ENCODE measurements at places on chromosomes 6 and 20.
A peak's percentile ranks its signal among the peaks of the same experiment; 100 is the strongest.

GRCh38 chr6:20577173-20577688 is 43.0 kb downstream of the CDKAL1 start:
- H3K4me3 ChIP-seq = no peak overlapping the region
- H3K4me1 ChIP-seq = no peaks in the 10 kb centered on the region
- H3K27me3 ChIP-seq = no peaks in the 10 kb centered on the region
- DNase-seq = no peak
- H3K36me3 ChIP-seq = peaks cover 10% of the 10 kb centered on the region

DNA sequence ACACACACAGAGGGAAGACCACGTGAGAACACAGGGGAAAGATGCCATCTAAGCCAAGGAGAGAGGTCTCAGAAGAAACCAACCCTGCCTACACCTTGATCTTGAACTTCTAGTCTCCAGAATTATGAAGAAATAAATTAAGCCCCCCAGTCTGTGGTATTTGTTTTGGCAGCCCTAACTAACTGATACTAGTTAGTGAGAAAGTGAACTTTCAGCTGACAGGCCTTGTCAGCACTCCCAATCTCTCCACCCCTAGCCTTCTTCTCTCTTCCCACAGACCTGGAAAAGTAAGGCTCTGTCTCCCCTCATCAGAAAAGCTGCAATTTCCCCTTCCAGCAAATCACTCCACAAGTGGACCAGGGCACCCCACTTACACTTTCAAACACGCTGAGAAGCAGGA is 108.6 kb upstream of the CDYL start:
- H3K4me1 ChIP-seq = no peaks in the 10 kb centered on the region
- H3K27me3 ChIP-seq = peaks cover 9% of the 10 kb centered on the region
- H3K27ac ChIP-seq = no peak overlapping the region
- H3K36me3 ChIP-seq = no peaks in the 10 kb centered on the region

DNA sequence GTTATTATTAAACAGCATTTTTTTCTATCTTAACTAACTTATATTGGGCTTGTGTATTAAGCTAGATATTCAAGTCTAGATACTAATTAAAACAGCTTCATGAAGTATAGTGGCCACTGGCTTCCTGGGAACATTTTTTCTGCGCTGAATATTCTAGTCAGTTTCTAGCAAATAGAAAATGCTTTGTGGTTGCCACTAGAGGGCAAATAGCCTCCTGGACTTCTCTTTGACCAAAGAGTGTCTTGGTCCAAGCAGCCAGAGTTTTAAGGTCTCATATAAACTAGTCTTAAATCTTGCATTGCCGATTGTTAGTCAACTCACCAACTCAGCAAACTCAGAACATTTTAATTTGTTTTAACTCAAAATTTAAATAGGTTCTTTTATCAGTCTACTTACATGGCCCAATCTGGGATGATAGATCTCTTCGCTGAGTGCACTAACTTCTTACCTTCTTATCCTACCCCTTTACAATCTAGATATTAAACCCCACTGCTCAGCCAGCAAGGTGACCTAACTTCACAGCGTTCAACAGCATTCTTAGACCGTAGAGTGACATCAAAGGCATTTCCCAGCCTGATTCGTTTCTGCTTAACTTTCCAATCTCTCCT is 24.6 kb upstream of the ID4 start:
- no peak for DNase-seq
- H3K4me1 ChIP-seq = no peaks in the 10 kb centered on the region
- H3K36me3 ChIP-seq = no peaks in the 10 kb centered on the region
- peaks cover 22% of the 10 kb centered on the region for H3K27me3 ChIP-seq

DNA sequence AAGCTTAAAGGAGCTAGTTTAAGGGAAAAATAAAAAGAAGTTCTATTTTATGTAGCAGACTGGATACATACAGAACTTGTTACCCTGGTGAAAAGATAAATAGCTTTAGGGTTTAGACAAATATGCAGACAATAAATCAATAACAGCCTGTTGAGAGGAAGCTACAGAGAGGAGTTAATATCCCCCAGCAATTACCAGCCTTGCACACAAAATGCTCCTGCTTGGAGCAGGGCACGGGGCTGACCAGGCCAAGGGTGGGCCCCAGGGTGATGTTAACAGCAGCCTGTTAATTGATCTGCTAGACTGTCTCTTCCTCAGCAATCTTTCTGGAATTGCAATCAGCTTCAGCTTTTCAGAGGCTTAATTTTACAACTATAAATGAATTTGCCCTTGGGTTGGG is 125.1 kb upstream of the SOX4 start:
- no peaks in the 10 kb centered on the region for H3K4me1 ChIP-seq
- no peaks in the 10 kb centered on the region for H3K36me3 ChIP-seq
- peaks cover 15% of the 10 kb centered on the region for H3K27me3 ChIP-seq
- no peak overlapping the region for H3K4me3 ChIP-seq
- no peak overlapping the region for H3K27ac ChIP-seq

GRCh38 chr6:64146876-64147275 is 511.3 kb downstream of the PHF3 start:
- H3K36me3 ChIP-seq = peaks cover 9% of the 10 kb centered on the region
- H3K27me3 ChIP-seq = no peaks in the 10 kb centered on the region

DNA sequence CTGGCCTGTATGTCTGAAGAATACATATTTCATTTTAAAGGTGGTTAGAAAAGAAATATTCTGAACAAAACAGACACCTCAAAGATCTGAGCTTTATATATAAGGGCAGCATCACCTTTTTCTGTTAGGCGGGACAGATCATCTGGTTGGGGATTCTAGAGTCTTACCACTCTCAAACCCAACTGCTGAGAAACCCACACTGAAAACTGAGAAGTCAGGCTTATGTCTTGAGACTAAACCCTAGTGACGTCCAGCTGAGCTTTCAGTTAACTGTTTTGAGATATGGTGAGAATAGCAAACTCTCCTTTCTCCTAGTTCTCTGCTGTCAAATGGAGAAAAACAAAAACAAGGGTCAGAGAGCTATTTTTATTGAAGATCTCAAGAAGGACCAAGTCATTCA is 63.7 kb upstream of the CCN6 start:
- peak overlapping the region; percentile 82 for H3K27ac ChIP-seq
- no peaks in the 10 kb centered on the region for H3K36me3 ChIP-seq
- no peaks in the 10 kb centered on the region for H3K27me3 ChIP-seq
- DNase-seq = peak; percentile 78
- H3K4me1 ChIP-seq = peaks cover 78% of the 10 kb centered on the region

DNA sequence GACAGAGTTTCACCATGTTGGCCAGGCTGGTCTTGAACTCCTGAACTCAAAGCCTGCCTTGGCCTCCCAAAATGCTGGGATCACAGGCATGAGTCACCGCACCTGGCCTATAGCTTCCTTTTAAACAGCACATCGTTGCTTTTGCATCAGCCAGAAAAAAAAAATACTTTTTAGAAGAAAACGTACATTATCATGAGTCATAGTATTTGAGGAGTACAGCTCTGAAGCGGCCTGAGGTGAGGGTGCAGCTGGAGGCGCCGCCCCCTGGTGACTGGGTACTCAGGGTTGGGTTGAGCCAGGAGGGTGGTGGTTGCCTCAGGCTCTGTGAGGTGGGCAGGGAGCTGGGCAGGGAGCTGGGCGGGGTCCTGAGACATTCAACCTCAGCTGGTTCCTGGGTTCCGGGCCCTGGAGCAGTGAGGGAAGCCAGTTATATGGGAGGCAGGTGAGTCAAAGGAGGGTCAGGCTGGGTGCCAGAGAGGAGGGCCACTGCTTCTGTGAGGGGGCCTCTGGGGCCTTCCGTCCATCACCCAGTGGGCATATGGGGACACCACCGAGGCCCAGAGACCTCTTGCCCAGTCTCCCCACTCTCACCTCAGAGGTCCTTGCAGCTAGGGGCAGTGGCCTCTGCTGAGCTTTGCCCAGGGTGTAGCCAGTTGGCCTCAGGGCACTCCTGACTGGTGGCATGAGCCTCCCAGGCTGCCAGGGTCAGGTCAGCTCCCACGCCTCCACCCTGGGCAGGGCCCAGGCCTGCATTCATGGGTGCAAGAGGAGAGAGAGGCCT is 11.7 kb upstream of the ID1 start:
- no peak for DNase-seq
- H3K4me3 ChIP-seq = no peak overlapping the region
- H3K4me1 ChIP-seq = peaks cover 6% of the 10 kb centered on the region
- peaks cover 2% of the 10 kb centered on the region for H3K36me3 ChIP-seq

- no peaks in the 10 kb centered on the region for H3K27me3 ChIP-seq
- H3K4me1 ChIP-seq = no peaks in the 10 kb centered on the region
- no peak for DNase-seq
- no peak overlapping the region for H3K4me3 ChIP-seq
- H3K27ac ChIP-seq = no peak overlapping the region
These were observed 129.1 kb downstream of the DST start for GRCh38 chr6:56513631-56514030.

- H3K4me1 ChIP-seq = peaks cover 5% of the 10 kb centered on the region
- no peak for DNase-seq
- H3K36me3 ChIP-seq = peaks cover 15% of the 10 kb centered on the region
- no peak overlapping the region for H3K27ac ChIP-seq
- peak overlapping the region; percentile 0 for H3K4me3 ChIP-seq
These were observed 384.6 kb downstream of the CDKAL1 start for GRCh38 chr6:20918868-20919267.

DNA sequence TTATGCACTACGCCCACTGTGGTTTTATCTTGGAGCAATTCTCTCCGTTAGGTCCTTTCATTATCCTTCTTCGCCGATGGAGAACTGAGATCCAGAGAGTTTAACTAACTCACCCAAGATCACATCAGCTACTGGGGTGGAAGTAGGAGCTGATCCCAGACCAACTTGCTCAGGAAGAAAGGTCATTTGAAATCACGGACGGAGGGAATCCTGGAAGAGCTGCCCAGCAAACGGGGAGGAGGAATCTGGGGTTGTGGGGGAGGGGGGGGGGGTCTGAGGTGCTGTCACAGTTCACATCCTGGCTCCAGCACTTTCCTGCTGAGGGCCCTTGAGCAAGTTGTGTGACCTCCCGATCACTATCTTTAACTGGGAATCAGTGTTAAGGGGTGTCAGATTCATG is 62.0 kb downstream of the NPEPL1 start:
- no peaks in the 10 kb centered on the region for H3K4me1 ChIP-seq
- no peak overlapping the region for H3K27ac ChIP-seq
- H3K4me3 ChIP-seq = no peak overlapping the region
- peaks cover 20% of the 10 kb centered on the region for H3K27me3 ChIP-seq

DNA sequence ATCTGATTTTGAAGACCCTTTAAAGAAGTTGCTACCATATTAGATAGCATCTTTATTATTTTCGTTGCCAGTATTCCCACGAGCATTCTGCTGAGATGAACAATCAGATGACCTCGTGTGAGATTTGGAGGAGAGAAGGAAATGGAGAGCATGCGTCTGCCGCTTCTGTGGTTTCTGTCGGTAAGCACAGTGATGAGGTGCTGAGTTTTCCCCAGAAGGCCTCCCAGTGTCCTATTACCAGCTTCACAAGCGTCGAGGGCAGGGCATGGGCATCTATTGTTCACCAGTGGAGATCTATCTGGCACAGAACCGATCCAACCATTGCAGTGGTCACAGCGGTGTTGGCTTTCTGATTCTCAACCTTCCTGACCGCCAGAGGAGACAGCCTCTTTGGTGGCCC is 29.4 kb downstream of the TRAF3IP2 start:
- H3K4me3 ChIP-seq = no peak overlapping the region
- H3K27ac ChIP-seq = peak overlapping the region; percentile 68
- DNase-seq = no peak
- no peaks in the 10 kb centered on the region for H3K36me3 ChIP-seq
- peaks cover 14% of the 10 kb centered on the region for H3K4me1 ChIP-seq
- no peaks in the 10 kb centered on the region for H3K27me3 ChIP-seq

- no peaks in the 10 kb centered on the region for H3K36me3 ChIP-seq
- DNase-seq = no peak
- H3K27ac ChIP-seq = peak overlapping the region; percentile 57
These were observed 13.5 kb upstream of the RAB5IF start for GRCh38 chr20:36591854-36592641.

- DNase-seq = no peak
- H3K36me3 ChIP-seq = no peaks in the 10 kb centered on the region
These were observed 58.2 kb upstream of the NKX2-2 start for GRCh38 chr20:21571841-21572690.

- no peak overlapping the region for H3K4me3 ChIP-seq
- H3K27me3 ChIP-seq = no peaks in the 10 kb centered on the region
- peaks cover 4% of the 10 kb centered on the region for H3K4me1 ChIP-seq
- DNase-seq = no peak
These were observed 31.3 kb downstream of the TTI1 start for GRCh38 chr20:38001981-38002380.

DNA sequence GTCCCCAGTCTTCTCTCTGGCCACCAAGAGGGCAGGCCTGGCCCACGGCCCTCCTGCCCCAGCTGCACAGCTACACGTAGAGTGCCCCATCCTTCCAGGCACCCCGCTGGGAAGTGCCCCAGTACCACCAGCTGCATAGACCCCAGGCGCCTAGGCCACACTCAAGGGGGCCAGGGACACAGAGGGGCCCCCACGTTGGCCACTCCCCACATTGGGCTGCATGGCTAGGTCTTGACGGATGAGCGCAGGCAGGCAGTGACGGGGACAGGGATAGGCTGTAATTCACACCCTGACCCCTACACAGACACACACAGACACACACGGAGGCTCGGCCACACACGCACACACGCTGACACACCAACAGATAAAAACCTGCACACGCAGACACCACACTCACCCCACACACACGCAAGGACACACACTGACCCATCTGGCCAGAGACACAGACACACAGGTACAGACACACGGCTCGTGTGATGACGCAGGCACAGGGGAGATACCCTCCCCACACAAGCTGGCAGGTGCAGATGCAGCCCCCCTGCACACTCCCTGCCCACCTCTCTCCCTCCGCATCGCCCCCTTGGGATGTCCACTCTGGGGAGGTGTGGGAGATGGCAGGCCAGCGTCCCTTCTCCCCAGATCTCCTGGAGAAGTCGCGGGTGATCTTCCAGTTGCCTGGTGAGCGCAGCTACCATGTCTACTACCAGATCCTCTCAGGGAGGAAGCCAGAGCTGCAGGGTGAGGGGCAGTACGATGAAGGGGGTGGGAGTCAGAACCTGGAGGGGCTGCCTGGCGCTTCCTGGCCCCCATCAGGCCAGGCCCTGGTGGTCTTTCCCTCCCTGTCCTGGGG is 30.0 kb downstream of the MYH7B start:
- H3K27ac ChIP-seq = peak overlapping the region; percentile 70
- DNase-seq = no peak
- no peaks in the 10 kb centered on the region for H3K4me1 ChIP-seq
- H3K27me3 ChIP-seq = peaks cover 21% of the 10 kb centered on the region

- no peak overlapping the region for H3K4me3 ChIP-seq
- no peaks in the 10 kb centered on the region for H3K36me3 ChIP-seq
- no peaks in the 10 kb centered on the region for H3K4me1 ChIP-seq
- no peak overlapping the region for H3K27ac ChIP-seq
These were observed 7.0 kb upstream of the OR14J1 start for GRCh38 chr6:29294499-29294914.

DNA sequence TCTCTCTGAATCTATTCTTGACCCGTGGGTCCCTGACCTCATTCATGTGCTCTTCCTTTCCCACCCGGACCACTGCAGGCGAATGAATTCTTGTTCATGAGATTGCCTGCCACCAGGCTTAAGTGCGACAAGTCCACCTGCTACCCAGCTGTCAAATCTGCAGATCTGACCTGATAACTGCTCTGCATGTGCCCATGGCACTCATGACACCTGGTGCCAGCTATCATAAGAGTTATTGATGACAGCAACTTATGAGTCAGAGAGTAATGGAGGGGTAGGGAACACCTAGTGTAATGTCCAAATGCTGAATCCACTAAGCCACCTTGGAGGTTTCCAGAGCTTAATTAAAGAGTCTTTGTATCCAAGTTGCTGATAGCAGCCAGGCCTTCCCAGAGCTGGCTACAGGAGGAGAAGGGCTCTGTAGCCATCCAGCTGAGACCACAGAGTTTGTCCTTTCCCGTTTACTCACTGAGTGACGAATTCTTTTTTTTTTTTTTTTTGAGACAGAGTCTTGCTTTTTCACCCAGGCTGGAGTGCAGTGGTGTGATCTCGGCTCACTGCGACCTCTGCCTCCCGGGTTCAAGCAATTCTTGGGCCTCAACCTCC is 17.4 kb downstream of the SHLD1 start:
- peak overlapping the region; percentile 39 for H3K27ac ChIP-seq
- no peak for DNase-seq
- H3K36me3 ChIP-seq = no peaks in the 10 kb centered on the region
- no peaks in the 10 kb centered on the region for H3K27me3 ChIP-seq
- no peak overlapping the region for H3K4me3 ChIP-seq
